T-helper 17 cell (primary cell): ENCODE measurements at places on chromosomes 7 and 10.

DNA sequence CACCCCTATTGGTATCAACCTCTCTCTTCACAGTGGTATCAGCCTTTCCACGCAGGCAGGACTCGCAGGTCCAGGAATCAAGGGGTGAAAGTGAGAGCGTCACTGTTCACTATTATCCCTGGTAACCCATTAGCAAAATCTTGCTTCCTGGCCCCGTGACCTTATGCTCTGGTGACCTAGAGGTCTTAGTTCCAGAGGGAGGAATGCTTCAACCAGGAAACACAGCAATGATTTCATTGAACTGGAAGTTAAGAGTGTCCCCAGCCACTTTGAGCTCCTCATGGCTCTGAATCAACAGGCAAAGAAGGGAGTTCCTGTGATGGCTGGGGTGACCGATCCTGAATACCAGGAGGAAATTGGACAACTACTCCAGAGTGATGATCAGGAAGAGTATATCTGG lies 90.6 kb downstream of the CUL2 start:
- no peak for DNase-seq

DNA sequence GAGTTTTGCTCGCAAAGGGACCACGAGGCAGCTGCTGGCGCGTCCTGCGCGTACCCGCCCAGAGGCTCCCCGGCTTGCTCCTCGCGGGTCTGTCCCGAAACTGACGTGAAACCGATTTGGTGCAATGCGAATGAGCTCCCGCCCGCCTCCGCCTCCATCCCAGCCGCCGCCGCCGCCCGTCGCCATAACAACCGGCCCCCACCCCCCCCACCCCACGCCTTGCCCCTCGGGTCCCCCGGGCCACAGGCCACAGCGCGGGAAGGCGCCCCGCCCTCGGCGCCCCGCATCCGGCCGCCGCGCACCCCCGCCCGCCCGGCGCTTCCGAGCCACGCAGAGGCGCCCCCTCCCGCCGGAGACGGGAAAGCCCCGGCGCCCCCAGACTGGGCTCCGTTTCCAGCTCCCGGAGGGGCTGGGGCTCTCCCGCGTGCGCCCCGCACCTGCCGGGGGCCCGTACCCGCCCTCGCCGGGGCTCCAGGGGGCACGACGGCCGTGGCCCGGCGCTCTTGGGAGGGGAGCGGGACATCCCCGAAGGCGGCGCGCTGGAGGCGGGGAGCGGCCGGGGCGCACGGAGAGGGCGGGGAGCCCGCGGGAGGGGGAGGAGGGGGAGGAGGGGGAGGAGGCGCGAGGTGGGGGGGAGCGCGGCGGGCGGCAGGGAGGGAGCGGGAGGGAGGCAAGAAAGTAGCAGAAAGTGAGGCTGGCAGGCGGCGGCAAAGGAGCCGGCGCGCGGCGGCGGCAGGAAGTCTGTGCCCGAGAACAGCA lies at the start of gene CAMK1D:
TSS of gene CAMK1D (plus strand) at position 678 of the 759 bp plus-strand sequence.
- DNase-seq, result peak; percentile 86

DNA sequence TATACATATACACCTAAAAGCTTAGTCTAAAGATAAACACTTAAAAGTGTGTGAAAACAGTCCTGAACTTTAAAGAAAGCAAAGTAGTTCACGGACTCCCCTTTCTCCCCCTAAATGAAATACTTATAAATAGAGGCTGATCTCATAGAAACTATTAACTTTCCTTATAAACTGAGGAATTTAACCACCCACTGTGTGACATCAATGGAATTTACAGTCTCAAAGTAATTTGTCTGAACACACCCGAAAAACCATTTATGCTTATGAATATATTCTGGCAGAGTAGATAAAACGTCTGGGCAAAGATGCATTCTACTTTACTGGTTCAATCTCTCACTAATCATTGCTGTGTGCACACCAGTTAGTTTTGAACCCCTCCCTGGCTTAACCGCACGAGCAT lies 181.8 kb upstream of the DGKB start:
- DNase-seq, result no peak

- DNase-seq, result no peak
These were observed 7.7 kb downstream of the DPCD start for GRCh38 chr10:101595591-101596433.

DNA sequence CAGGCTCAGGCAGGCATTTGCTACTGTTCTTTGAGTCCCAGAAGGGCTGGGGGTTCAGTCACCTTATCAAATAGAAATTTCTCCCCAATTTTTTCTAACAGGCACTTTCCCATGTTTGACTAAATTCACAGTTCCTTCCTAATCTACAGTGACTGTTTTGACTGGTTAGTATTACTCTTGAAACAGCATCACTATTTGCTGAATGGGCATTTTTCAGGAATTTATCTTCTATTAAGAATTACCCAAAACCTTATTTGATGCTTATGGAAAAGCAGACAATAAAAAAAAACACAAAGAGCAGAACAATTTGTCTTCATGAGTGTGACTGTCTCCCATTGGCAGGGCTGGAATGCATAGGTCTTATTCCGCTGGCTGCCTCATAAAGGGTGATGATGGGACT lies 269.0 kb downstream of the DOCK4 start:
- no peak for DNase-seq

- DNase-seq, result no peak
These were observed 38.8 kb upstream of the MYL10 start for GRCh38 chr7:101667920-101668319.

- DNase-seq, result no peak
These were observed 641.8 kb upstream of the FOXK1 start for GRCh38 chr7:4040109-4040928.

DNA sequence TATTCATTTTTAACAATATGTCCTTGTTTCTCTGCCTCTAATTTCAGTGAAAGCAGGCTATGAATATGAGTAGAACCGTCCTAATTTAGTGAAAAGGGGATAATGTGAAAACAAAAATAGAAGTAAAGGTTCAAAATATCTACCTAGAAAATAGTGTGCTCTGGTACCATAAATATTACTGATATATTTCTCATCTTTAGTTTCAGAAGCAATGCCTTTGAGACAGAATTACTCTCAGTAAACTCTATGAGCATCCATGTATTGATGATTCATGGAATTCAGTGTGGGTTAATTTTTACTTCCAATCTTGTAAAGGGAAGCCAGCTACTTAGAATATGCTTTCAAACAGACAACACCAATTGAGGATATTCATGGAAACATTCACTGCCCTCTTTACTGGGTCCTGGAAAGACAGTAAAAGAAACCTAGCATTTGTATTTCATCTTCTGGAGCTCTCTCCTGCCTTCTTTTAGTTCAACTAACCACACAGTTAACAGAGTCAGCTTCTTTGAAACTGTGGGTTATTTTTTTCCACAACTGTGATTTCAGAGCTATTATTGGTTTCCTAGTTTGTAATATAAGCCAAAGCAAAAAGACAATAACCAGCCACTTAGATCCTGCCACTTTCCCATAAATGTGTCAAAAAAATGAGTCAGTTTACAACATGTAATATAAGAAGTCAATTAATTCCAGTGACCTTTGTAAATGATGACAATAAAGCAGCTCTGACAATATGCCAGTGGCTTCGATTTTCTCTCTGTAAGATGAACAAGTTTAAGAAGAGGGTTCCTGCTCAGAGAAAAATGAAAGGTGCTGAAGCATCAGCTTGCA lies 1.7 kb downstream of the LRRN3 start:
- no peak for DNase-seq

GRCh38 chr7:27169658-27170425 lies 4.3 kb downstream of the HOXA10 start:
- no peak for DNase-seq

- DNase-seq, result no peak
These were observed 120.4 kb downstream of the RGS10 start for GRCh38 chr10:119421891-119422681.

DNA sequence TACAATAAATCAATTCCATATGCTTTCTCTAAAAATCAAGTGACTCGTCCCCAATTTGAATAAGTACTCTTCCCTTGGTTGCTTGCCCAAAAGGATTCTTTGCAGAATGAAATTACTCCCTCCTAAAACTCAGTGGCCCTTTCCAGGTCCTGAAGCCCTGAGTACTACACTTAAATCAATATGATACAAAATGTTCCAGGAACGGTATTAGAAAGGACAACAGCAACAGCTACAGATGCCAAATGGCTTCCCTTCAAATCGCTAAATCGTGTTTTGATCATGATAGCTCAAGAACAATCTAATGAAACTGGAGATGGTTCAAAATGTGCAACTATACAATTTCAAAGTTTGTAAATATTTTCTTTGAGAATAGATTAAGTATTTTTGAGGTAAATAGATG lies 59.4 kb downstream of the TPK1 start:
- no peak for DNase-seq

DNA sequence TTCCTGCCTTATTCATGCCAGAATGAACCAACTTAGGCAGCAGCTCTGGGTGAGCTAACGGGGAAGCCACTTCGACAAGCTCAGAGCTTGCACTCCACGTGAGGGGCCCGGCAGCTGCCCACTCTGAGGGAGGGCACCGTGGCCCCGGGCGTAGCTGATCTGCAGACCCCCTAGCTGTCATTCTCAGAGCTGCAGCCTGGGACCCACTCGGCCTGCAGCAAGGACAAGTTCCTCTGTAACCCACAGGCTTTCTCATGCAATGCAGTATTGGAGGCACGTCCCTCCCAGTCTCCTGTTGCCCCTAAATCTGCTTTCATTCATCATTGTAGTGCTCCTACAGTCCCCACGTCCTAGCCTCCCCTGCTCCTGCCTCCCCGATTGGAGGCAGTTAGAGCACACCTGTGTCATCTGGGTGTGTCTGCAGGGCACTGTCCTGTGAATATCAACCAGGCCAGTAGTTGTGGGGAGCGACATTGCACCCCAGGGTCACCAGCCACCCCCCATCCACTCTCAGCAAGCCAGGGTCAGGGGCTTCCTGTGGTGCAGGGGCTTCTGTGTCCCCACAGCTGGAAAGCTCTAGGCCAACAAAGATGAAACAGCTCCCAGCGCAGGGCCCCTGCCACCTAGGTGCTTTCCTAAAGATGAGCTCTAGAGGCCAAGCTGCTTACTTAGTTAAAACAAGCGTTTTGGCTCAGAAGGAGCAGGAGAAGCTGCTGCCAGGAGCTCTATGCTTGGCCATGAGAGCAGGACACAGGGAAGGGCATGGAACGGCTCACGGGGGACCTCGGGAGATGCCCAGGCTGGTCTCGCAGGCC lies 333.6 kb downstream of the ADARB2 start:
- DNase-seq, result no peak

- DNase-seq, result no peak
These were observed 216.0 kb upstream of the AGK start for GRCh38 chr7:141335164-141335563.

GRCh38 chr7:105222953-105223352 lies 165.8 kb downstream of the SRPK2 start:
- no peak for DNase-seq

DNA sequence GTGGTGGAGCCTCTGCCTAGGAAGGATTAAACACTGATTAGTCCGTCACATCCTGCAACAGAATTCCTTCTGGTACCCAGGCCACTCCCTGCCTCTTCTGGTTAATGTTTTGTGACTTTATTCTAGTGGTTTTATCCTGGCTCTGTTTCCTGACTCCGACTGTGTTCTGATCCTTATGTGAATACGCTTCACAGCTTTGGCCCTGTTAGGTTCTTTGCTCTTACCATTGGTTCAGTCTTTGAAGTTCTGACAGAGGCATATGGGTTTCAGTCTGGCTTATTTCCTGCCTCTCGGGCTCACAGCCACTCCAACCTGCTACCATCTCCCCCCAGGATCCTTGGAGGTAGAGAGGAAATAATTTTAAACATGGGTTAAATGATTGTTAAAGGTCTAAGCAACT lies 23.2 kb upstream of the FGL2 start:
- no peak for DNase-seq

DNA sequence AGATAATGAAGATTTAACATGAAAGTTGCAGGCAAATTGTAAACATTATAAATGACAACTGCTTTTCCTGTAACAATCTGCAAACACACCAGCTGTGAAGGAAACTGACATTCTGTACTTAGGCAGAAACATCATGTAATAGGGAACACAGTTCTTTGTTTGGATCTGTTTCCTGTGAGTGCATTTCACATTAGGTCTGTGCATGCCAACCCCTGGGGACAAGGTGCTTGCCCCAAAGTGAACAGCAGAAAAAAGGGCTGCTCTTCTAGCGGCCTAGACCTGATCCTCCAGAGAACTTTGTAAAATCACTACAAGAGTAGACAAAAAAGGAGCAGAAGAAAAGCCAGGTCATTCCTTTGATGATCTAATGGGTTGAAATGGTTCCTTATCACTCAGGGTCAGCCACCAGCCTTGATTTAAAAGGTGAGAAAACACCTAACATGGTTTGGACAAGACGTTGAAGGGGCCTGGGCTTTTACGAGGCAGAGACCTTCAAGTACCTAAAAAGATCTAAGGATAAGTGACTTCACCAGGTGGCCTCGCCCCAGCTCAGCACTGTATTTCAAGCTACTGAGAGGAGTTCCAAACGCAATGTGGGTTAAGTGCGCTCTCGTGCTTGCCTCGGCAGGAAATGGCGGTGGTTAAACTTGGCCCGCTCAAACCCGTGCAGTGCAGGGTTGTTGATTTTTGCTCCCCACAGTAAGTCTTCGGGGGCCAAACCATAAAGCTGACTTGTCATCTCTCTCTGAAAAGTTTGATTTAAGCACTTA lies 249.7 kb downstream of the CREB5 start:
- DNase-seq, result no peak

DNA sequence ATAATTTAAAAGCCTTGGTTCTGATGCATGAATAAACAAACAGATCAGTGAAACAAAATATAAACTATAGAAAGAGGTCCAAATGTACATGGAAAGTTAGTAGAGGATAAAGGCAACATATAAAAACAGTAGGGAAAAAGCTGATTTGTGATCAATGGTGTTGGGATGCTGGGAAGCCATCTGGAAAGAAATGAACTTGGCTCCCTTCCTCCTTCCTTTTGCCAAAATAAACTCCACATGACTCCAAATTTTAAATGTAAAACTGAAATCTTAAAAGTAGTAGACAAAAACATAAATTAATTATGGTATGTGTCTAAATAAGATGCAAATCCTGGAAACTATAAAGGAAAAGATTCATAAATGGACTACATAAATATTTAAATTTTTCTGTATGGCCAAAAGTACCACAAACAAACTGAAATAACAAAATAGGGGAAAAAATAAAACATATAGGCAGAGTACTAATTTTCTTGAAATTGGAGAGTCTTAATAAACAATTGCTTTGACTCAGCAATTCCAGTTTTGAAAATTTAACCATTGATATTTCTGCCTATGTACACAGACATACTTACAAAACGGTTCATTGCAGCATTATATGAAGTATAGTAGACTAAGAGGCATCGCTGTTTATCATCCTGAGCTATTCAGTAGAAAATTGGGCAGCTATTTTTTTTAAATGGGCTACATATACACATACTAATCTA lies 77.0 kb upstream of the TRIM24 start:
- no peak for DNase-seq
